ENCODE measurements at places on chromosomes 16 and 17.

DNA sequence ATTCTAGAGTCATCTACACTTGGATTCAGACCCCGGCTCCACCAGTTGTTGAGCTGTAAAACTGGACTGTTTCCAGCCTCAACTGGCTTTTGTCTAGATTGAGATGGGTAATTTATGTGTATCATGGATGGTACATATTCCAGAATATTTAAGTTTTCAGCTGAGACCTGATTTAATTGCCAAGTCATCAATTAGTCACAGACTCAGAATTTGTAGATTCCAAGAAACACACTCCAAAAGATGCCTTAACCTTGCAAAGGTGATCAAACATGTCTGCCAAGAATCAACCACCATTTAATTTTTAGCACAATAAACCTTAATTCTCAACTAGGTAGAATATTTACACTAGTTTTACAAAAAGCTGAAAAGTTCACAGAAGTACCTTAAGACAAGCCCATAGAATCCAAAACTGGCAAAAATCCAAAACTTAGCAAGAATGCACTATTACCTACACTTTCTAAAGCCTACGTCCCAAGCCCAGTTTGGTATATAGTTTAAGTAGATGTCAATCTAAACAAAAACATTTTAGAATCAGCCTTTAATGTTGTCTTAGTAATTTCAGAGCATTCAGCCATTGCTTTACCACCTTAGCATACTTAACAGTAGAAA, 17.7 kb downstream of the SIAH1 start:
- no peak for DNase-seq

DNA sequence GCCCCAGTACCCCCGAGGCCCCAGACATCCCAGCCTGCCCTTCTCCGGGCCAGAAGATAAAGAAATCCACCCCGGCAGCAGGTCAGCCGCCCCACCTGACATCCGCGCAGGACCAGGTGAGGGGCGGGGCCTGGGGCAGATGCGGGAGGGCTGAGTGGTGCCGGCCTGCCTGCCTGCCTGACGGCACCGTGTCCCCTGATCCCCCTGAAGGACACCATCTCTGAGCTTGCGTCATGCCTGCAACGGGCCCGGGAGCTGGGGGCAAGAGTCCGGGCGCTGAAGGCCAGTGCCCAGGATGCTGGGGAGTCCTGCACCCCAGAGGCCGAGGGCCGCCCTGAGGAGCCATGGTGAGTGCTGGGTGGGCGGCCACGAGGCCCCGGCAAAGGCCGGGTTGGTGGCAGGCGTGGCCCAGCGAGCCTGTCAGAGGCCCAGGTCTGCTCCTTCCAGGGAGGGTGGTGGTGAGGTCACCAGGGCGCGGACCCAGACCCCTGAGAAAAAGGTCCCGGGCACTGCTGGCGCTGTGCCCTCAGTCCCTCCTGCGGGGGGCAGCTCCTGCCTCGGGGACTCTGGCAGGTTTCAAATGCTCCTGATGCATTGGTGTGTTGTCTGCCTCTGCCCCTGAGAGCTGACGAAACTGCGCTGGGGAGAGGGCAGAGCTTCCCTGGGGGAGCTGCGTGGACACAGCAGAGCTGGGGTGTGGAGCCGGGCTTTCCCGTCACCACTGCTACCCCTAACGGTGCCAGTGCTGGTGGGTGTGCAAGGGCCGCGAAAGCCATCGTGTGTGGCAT, 1.2 kb downstream of the CDT1 start:
- DNase-seq = no peak

DNA sequence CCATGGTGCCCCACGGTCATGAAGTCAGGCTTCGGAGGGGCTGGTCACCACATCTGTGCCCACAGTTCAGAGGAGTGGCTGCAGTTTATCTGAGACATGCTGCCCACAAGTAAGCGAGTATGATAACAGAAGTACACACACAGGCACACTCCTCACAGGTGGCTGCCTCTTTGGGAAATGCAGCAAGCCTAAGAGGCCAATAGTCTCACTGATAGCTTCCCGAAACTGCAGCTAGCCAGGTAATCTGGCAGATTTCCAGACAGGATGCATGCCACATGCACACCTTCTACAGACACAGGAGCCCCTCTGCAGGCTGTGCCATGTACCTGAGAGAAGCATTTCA, 12.6 kb upstream of the GFOD2 start:
- no peak for DNase-seq

DNA sequence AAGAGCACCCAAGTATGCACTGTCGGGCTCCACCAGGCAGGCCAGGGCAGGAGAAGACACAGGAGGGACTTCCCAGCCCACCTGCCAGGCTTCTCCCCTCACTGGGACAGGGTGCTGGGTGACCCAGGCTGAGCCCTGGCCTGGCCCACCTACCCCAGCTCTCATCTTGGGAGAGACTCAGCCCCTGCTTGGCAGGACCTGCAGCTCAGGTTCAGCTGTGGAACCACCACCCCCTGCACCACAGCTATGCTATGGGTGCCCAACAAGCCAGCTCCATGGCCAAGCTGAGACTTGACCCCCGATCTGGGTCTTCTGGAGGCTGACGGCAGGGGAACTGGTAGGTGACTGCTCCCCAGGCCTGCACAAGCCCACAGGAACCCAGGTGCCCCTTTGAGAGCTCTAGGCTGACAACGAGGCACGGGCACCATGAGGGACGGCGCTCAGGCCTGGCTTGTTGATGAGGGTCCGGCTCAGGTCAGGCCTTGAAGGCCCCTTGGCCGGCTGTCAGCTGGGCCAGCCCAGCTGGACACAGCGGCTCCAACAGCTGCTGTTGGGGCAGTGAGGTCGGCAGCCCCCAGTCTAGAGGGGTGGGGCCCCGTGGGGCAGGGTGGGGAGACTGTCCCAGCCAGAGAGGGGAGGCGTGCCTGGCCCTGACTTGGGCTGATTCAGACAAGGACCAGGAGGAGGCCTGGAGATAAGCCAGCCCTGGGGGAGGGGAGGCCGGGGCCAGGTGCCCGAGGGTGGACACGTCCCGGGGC, 4.6 kb downstream of the RPUSD1 start:
- DNase-seq = no peak

- no peak for DNase-seq
These were observed 4.1 kb upstream of the DNAH17 start for GRCh38 chr17:78581304-78581703.

GRCh38 chr16:87834668-87835473, 34.4 kb downstream of the SLC7A5 start:
- DNase-seq = no peak

- DNase-seq = no peak
These were observed 4.6 kb downstream of the ANKRD13B start for GRCh38 chr17:29597361-29598172.

- DNase-seq = peak; percentile 85
These were observed at the start of gene NLRC5 for GRCh38 chr16:56988948-56989945. TSS of gene NLRC5 (plus strand) at chr16:56989557. CDS start at chr16:57020713, 31,156 bp downstream.

GRCh38 chr16:81996664-81997509, 14.4 kb downstream of the SDR42E1 start:
- DNase-seq = no peak

- DNase-seq = no peak
These were observed 1.1 kb downstream of the KANSL1 start for GRCh38 chr17:46192189-46192438.

- DNase-seq = no peak
These were observed 10.6 kb downstream of the GTF3C1 start for GRCh38 chr16:27539120-27539519.

- DNase-seq = no peak
These were observed 581.5 kb upstream of the RBFOX1 start for GRCh38 chr16:6751191-6751590.

Data from activated gamma-delta T cell treated with anti-CD3 and anti-CD28 coated beads, Interleukin-2, amount 50 U/mL, for 16 hours (primary cell).